ENCODE measurements at places on chromosomes 11 and 22.

GRCh38 chr11:121559606-121560200 lies 106.9 kb upstream of the SORL1-AS1 start:
- DNase-seq, result no peak

- DNase-seq, result no peak
These were observed 26.5 kb downstream of the GLB1L2 start for GRCh38 chr11:134358165-134358855.

- DNase-seq, result no peak
These were observed 13.7 kb downstream of the MS4A13 start for GRCh38 chr11:60528934-60529333.

DNA sequence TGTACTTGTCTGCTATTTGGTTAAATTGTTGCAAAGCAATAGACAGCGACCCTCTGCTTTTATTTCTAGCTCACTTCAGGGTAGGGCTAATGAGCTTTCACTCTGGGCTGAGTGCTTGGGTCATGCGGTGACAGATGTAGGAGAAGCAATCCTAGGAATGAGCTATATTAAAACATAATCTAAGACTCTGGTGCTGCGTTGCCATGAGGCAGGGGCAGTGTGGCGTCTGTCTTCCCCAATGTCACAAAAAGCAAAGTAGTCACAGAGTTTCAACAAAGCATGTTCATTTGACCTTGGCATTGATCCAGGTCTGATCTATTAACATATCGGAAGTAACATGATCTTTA lies 55.5 kb upstream of the GRAMD1B start:
- no peak for DNase-seq

All from fibroblast of skin of back (primary cell).